CD4-positive, alpha-beta T cell treated with Interleukin-2 at 100 ng/mL for 4 hours (primary cell): ENCODE measurements at places on chromosomes 4 and X.
A peak's percentile ranks its signal among the peaks of the same experiment; 100 is the strongest.

DNA sequence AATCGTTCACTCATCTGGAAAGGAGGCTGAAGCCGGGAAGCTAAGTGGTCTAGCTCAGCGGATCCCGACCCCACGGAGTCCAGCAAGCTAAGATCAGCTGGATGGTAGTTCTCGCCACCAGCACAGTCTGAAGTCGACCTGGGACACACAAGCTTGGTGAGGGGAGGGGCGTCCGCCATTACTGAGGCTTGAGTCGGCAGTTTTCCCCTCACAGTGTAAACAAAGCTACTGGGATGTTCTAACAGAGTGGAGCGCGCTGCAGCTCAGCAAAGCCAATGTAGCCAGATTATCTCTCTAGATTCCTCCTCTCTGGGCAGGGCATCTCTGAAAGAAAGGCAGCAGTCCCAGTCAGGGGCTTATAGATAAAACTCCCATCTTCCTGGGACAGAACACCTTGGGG, 555.4 kb downstream of the BCOR start:
- no peak for DNase-seq

DNA sequence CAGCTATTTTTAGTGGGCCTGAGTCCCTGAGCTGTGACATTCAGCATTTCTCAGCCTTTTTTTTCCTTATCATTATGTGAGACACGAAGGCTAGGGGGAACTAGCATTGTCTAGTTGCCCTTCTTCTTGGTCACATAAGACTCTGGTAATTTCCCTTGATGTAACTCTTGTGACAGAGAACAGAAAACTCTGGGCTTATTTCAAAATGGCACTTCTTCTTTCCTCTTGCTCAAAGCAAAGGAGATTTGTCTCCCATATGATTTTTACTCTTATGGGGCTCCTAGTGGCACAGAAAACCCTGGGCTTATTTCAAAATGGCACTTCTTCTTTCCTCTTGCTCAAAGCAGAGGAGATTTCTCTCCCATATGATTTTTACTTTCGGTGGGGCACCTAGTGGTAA, 14.7 kb downstream of the ATXN3L start:
- DNase-seq: no peak

GRCh38 chr4:153257151-153257620, 52.9 kb downstream of the TRIM2 start:
- no peak for DNase-seq

DNA sequence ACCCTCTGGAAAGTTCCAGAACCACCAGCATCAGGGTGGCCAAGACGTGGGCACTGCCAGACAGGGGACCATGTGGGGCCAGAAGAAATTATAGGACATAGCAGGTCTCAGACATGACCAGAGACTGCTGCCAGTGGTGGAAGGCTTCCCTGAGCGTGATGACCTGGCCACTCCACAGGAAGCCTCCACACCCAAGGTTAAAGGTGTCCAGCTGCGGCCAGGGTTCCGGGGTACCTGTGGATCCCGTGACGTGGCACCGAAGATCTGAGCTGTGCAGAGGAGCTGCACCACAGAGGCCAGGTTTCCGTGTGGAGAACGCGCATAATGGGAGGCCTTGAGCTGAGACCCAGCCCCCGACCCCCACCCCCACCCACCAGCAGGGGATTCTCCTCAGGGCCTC, 16.4 kb upstream of the CTBP1 start:
- DNase-seq: no peak

DNA sequence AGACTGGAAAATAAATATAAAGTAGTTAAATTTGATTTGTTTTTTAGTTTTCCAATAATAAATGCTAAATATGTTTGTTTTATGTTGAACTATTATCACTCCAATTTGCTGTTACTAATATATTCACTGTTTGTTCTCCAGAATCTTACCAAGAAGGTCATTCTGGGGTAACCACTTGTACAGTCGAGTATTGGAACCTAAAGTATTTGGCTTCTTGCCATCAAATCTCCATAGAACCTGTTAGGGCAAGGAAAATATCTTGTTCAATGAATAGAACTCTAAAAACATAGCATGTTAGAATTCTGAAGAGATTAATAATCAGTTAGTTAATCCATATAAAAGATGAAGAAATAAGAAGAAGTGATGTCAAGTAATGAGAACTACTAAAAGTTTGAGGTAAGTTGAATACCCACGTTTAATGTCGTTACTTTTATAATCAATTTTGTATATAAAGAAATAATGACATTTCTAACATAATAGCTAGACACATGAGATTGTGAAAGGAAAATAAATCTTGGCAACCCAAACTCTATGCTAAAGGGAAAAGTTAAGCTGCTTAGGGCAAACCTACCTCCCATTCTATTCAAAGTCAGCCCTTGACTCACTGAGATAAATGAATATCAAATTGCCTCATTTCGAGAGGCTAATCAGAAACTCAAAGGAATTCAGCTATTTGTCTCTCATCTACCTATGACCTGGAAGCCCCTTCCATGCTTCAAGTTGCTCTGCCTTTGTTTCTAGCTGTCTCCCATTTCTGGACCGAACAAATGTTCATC, 15.3 kb downstream of the UGT2B15 start:
- DNase-seq: no peak

DNA sequence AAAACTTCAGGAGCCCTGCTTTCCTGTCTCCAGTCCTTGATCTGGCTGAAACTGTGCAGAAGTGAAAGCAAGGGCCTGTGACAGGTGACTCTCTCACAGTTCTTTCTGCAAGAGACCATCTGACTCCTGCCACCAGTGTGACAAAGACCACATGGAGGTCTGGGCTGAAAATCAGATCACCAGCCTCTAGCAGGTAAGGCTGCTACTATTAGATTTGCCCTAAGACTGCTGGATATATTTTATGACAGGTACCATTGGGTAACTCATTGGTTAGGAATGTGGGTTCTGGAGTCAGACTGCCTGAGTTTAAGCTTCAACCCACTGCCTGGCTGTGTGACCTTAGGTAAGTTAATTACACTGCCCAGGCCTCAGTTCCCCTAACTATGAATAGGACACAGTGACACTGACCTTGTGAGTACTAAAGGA, 163.3 kb upstream of the SLC7A11 start:
- DNase-seq: no peak

GRCh38 chr4:149605601-149606378, 209.9 kb downstream of the IQCM start:
- DNase-seq: no peak

- no peak for DNase-seq
Observed at GRCh38 chr4:105356194-105356593, 117.7 kb downstream of the PPA2 start.

- DNase-seq: no peak
Observed at GRCh38 chrX:39397561-39398199, 596.4 kb downstream of the MID1IP1 start.

DNA sequence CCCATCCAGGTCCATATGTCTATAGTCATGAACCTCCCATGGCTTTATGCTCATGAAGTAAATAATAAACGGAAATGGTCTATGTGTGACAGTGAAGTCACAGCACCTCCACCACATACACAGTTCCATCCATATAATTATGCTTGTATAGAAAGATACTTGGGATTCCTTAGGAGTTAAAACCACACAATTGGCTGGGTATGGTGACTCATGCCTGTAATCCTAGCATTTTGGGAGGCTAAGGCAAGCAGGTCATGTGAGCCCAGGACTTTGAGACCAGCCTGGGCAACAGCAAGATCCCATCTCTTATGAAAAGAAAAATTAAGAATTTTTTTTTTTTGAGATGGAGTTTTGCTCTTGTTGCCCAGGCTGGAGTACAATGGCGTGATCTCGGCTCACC, 55.6 kb upstream of the RBM47 start:
- no peak for DNase-seq

GRCh38 chrX:42832764-42833549, 55.0 kb upstream of the PPP1R2C start:
- no peak for DNase-seq

- no peak for DNase-seq
Observed at GRCh38 chrX:2676794-2677675, 14.1 kb upstream of the CD99 start.

DNA sequence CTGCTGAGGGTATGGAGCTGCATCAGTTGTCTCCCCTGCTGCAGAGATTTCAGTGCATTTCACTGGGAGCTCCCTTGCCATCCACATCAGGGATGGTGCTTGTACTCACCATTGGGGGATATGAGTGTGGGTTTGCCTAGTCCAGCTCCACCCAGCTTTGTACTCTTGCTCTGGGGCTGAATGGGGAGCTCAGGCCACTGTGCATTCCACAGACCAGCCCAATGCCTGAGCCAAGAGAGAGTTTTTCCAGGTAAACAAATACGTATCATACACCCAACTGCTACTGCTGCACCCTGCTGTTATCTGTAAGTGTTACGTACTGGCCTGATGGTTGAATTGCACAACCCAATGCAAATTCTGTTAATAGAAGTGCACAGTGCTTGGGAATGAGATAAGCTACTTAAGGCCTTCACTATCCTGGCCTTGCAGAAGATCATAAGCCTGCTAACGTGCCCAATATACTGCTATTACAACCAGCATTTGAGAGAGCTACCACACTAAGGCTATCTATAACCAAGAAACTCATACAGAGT, 205.0 kb upstream of the DMD start:
- no peak for DNase-seq

DNA sequence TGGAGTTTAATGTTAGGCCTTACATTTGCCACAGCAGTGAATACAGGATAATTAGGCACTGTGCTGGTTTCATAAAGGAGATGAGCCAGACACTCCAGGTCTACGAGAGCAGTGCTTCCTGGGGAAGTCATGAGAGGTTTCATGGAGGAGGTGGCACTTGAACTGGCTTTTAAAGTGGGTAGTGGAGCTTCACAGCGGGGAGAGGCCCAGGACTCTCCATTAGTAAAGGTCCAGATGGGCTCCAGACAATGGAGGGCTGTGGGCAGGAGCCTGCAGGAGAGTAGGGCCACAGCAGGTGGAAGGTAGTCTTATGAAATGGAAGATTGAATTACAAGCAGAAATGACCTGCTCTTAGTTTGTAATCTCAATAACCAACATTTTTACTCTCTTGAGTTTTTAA, 29.0 kb downstream of the CLDN22 start:
- no peak for DNase-seq

- no peak for DNase-seq
Observed at GRCh38 chrX:142688256-142688655, 337.5 kb upstream of the SPANXN4 start.

GRCh38 chr4:145957302-145957701, 18.7 kb upstream of the ZNF827 start:
- no peak for DNase-seq

- no peak for DNase-seq
Observed at GRCh38 chr4:100417565-100417964, 100.3 kb downstream of the EMCN start.

GRCh38 chr4:123218981-123219380, 177.6 kb upstream of the SPRY1 start:
- DNase-seq: no peak

GRCh38 chr4:122195718-122196117, 43.6 kb downstream of the BLTP1 start:
- DNase-seq: no peak

DNA sequence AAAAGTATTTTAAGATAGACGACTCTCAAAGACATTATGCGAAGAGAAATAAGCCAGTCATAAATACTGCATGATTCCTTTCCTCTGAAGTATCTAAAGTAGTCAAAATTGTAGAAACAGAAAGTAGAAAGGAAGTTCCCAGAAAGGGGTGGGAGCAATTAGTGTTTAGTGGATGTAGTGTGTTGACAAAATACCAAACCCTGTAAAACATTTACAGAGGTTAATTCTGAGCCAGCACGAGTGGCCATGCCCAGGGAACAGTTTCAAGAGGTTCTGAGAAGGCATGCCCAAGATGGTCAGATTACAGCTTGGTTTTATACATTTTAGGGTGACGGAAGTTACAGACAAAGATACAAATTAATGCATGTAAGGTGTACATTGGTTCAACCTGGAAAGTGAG, 34.4 kb upstream of the SLC25A4 start:
- no peak for DNase-seq

DNA sequence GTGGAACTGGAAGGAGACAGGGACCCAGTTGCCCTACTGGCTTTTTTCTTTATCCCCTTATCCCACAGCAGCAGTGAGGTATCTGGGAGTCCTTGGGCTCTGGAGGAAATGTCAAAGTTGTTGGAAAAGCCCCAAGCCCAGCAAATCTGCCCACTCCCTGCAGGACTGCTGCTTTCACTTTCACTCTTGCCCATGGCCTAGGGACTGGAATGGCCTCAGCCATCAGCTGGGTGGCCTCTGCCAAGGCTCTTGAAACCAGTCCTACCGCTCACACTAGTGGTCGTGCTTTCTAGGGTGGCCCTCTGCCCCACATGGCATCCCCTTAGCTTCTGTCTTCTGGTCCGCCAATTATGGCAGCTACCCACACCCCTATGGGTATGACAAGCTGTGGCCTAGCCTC, 9.7 kb upstream of the RHOXF1 start:
- DNase-seq: no peak

- DNase-seq: no peak
Observed at GRCh38 chr4:2373532-2373931, 44.9 kb downstream of the ZFYVE28 start.

DNA sequence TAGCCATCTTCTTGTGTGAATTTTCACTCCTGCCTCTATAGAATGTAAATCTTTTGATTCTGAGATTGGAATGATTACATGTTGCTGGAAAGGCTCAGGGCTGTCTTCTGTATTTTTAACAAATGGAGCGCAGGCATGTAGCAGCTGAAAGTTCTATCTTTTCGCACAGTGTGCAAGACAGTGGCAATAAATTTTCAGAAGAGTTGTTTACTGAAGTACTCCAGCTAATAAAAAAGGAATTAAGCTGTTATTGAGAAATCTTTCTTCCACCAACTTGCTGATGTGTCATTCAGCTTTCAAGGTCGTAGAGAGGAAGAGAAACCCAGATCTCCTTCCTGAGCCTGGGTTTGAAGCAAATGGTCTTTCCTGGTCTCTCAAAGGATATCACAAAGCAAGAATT, 122.0 kb upstream of the PUDP start:
- DNase-seq: no peak

GRCh38 chrX:30577362-30577991, at the start of gene TASL:
Gene TASL, minus strand, starts transcription at chrX:30577766. Its CDS starts 17,411 bp downstream, at chrX:30560355.
- peak; percentile 25 for DNase-seq

DNA sequence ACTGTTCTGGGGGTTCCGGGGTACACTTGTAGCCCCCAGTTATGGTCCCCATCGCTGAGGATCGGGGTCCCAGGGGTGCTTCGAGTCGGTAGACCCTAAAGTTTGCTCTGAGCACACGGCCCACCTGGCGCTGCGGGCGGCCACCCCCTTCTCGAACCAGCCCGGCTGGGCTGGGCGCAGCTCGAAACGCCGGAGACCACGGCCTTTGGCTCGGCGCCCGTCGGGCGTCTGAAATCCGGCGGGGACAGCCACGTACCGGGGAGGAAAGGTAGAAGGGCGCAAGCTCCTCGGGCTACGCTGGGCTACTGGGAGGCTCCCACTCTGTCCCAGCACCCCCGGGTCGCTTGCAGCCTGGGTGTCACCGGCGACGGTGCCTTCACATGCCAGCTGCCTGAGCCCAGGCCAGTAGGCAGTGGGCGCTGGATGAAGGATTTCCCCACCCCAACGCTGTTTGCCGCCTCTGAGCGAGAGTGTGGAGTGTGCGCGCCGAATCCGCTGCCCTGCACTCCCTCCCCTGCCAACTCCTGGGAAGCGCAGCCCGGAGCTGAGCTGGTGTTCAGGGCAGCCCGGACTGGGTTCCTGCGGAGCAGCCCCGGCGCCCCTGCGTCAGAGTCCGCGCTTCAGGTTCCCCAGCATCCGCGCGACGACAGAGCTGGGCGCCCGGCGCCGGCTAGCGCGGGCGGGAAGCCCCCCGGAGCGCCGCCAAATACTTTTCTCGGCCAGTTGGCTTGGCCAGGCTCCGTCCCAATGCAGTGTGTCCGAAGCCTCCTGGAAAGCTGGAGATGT, 637 bp downstream of the MAMLD1 start:
- no peak for DNase-seq
